Smooth muscle cell of the brain vasculature (primary cell): ENCODE measurements at places on chromosomes 11 and 22.

DNA sequence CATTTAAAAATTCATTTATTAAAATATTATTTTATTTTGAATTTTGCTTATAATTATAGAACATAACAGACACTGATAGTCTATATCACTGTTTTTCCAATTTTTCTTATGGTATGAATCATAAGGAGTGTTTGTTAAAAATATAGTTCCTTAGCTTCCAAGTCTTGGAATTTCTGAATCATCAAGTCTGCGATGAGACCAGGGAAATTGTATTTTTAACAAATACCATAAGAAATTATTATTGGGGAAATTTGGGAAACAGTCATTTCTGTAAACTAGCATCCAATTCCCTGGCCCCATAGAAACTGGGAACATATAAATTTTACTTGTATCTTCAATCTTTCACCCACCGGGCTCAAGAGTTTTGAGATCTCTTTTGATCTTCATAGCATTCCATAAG is 38.0 kb upstream of the PICALM start:
- DNase-seq: no peak

GRCh38 chr22:17910561-17911311 is 113.6 kb downstream of the MICAL3 start:
- peak; percentile 46 for DNase-seq

DNA sequence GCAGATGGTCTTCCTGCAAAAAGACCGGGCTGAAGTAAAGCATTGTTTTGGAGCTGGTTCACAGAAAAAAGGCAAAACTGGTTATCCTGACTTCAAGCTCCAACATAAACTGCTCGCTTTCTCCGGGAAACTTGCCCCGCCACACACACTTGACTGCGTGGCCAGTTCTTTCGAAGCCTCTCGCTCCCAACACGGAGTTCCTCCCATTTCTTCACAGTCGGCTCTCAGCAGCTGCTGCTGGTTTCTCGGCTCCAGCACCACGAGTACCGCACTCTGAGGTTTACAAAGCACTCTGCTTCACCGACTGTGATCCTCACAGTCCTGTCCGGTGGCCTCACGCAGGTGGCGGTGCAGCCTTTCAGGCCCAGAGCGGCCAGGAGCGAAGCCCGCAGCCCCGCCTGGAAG is 264 bp downstream of the CHEK1 start:
- DNase-seq: no peak

DNA sequence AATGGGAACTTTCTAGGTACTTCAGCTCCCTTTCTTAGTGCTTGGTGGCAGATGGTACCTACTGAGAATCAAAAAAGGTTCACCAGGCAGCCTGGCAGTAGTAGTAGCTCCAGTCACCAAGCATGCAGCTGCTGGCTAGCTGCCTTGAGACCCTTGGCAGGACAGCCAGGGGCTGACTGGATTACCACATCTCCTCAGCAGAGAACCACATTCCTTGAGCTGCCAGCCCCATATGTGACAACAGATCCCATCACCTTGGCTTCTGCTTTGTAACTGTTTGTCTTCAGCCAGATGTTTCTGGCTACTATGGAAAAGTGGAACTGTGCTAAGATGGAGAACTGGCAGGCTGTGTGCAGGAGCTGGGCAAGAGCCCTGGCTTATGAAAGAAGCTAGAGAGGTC is 39.6 kb upstream of the CHRM4 start:
- no peak for DNase-seq

GRCh38 chr22:47543447-47543846 is 781.0 kb downstream of the TBC1D22A start:
- DNase-seq: no peak

- no peak for DNase-seq
These were observed 73.2 kb upstream of the FGF3 start for GRCh38 chr11:69892237-69892985.

DNA sequence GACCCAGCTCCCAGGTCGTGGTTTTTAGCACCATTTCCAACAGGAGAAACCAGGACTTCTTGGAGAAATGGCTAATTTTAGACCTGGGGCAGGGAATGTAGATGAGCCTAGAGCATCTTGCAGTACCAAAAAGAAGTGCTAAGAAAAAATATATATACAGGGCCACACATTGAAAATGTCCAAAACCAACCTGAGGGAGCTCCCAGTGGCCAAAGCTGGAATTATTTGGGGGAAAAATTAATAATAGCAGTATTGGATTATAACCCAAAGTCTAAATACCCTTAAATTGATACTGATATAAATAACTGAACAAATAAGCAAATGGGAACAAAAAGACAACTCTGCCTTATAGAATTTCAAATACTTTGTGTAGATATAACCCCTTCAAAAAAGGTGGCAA is 108.0 kb downstream of the PARVA start:
- DNase-seq: no peak

DNA sequence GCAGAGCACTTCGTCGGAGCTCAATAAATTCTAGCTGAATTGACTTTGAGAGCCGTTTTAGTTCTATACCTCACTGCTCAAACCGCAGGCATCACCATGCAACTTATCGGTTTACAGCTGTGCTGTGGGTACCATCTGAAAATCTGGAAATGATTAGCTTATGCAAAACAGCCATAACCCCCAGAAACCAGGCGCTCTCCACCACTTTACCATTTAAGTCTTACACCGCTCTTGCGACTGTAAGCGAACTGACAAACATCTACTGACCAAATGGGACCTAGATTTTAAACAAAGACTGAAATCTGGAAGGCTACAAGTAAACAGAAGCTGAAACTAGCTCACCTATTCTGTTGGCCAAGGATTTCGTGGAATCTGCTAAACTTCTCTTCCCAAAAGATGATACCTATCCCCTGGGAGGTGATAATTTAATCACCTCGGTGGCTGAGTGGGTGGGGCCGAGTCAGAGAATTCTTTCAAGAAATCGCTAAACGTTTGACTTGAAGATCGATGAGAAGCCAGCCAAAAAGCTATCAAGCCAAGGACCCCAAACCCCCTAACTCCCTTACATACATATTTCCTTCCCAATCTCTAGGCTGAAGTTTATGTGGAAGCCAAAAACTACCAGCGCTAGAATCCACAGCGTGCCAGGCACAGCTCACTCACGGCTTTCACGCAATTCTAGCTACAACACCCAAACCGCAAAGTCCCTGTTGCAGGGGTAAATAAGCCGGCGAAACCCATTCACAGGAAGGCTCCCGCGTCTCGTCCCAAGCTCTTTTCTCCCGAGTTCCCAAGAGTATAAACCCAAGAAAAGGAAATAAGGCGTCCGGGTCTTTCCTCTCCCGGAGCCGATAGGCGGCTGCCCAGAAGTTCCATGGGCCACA is 644 bp downstream of the SPTY2D1 start:
- DNase-seq: no peak

DNA sequence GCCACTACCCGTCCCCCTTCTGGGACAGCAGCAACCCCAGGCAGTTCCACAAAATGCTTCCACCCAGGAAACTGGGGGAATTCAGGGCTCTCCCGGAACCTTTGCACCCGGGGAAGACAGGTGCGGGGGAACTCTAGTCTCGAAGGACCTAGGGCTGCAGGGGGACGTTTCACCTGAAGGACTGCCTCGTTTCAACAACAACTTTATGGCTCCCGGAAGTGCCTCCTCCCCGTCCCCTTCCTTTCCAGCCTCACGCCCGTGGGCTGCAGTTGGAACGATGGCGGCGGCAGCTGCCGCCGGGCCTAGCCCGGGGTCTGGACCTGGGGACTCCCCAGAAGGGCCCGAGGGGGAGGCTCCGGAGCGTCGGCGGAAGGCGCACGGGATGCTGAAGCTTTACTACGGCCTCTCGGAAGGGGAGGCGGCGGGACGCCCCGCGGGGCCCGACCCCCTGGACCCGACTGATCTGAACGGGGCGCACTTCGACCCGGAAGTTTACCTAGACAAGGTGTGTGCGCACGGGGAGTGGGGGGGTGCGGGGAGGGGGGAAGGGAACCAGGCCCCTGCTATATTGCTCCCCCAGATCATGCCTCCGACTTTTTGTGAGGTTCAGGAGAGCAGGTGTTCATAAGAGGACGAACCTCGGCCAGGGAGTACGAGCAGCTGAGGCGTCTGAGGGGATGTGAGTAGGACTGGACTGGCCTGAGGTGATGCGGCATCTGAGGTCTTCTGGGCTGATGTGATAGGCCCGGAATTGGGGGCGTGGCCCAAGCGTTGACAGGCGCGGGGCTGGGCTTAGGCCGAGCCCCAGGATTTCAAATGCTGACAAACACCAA is at the start of gene VPS51:
VPS51 (plus strand) TSS at position 241 of the 833 bp plus-strand sequence; CDS start at position 278, 37 bp downstream.
- DNase-seq: peak; percentile 73

GRCh38 chr11:31830406-31830805 is 19.3 kb upstream of the PAX6 start:
- no peak for DNase-seq

GRCh38 chr11:126591966-126592489 is 236.5 kb downstream of the ST3GAL4 start:
- no peak for DNase-seq

- no peak for DNase-seq
These were observed 649 bp downstream of the PRRG4 start for GRCh38 chr11:32830413-32830738.

- no peak for DNase-seq
These were observed 1422.9 kb downstream of the TBC1D22A start for GRCh38 chr22:48185071-48186055.
